ENCODE measurements at places on chromosomes 13 and 19.

DNA sequence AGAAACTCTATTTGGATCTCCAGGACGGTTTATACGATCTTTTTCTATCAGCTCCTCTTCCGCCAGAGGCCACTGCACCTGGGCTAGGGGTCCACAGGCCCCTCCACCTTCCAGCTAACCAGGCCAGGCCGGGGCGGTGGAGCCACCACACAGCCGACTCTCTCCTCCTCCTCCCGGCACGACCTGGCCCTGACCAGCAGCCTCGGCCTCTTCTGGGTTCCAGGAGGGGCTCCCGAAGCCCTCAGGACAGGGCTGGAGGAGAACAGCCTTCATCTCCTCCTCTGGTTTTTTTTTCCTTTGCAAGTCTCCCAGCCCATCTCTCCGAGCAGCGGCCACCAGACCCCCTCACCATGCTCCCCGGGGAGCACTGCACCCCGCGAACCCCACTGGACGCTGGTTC, 17.1 kb downstream of the DPF1 start:
- DNase-seq = no peak

- no peak for DNase-seq
Observed at GRCh38 chr19:3276341-3276799, 51.9 kb downstream of the CELF5 start.

- no peak for DNase-seq
Observed at GRCh38 chr19:41930322-41930722, 2.1 kb upstream of the ERFL start.

DNA sequence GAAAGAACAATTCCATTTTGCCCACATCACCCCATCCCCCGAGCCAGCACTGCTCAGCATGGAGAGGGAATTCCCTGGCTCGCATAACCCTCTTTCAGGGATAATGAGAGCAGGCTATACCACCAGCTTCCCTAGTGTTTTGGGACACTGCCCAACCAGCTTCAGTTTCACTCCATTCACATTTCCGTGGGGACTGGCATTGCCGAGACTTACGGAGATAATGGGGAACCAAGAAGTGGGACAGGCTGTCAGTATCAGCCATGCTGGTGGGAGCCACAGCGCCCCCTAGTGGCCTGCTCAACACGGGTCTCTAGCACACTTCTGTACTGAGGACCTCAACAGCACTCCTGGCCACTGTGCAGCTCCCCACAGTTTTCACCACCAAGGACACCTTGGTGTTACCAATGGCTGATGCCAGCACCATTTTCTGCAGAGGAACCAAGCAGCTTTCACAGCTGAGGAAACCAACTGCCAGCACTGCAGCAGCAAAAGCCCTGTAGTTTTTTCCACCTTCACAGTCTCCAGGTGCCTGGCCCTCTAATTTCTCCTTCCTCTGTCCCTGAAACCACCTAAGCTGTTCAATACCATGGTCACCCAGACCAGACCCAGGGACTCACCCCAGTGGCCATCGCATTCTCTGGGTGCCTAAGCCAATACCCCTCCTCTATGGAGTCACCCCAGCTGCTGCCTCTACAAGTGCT, 23.7 kb downstream of the SLC6A16 start:
- DNase-seq = peak; percentile 55

- no peak for DNase-seq
Observed at GRCh38 chr13:40992678-40993518, 26.2 kb downstream of the ELF1 start.

DNA sequence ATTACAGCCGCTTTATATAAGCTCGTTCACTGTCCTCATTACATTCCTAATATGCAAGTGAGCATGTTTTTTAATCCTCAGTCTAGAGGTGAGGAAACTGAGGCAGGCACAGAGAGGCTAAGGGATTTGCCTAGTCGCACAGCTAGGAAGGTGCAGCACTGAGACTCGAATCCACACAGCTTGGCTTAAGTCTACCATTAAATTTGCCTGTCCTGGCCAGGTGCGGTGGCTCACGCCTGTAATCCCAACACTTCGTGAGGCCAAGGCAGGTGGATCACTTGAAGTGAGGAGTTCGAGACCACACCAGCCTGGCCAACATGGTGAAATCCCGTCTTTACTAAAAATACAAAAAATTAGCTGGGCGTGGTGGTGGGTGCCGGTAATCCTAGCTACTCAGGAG, 8.0 kb downstream of the RPS16 start:
- DNase-seq = no peak

GRCh38 chr19:54790711-54791110, 12.7 kb upstream of the KIR2DL4 start:
- no peak for DNase-seq

DNA sequence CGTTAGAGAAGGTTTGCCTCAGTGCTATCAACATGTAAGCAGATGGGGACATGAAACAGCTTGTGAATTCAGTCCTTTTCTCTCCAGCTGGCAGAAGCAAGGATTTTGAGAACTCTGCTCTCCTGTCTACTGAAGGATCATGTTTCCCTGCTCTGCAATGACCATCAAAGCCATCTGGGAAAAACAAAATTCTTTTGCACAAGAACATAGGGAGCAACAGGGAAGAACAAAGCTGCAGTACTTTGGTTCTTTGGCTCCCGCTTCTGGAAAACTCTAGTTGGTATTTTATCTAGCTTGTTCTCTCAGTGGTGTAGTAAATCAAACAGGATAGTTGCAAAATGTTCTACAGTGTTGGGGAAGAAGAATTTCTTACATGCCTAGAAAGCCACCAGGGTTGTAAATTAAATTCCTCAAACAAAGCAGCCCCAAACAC, 270.4 kb downstream of the ENOX1 start:
- DNase-seq = no peak

DNA sequence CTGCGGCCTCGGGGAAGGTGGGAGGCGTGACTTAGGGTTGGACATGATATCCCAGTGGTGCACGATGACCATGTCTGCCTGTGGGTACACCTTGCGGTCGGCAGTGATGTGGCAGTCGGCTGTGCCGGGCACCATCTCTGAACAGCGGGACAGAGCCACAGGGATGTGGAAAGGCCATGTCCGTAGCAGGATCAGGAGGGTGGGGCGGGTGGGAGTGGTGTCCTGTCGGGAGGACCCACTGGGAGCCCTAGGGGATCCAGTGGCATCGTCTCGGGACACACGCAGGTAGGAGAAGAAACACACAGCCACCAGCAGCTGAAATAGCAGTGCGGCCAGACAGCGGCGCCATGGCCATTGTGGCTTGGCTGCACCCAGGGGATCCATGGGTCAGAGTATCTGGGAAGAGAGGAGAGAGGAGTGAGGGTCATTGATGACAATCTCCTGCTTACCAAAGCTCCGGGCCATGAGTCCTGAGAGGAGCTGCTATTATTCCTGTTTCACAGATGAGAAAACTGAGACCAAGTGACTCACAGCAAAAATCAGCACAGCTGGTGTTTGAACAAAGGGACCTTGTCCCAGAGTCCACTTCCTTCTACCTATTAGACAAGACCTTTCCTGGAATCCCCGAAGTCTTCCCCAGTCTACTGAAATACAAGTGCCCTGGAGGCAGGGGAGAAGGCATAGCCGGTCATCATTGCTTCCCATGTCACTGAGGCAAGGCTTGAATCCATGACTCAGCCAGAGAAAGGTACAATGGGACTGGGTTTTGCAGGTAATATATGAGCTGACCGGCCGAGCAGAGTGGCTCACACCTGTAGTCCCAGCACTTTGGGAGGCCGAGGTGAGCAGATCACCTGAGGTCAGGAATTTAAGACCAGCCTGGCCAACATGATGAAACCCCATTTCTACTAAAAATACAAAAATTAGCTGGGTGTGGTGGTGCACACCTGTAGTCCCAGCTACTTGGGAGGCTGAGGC, 5.2 kb upstream of the FUT6 start:
- DNase-seq = no peak

DNA sequence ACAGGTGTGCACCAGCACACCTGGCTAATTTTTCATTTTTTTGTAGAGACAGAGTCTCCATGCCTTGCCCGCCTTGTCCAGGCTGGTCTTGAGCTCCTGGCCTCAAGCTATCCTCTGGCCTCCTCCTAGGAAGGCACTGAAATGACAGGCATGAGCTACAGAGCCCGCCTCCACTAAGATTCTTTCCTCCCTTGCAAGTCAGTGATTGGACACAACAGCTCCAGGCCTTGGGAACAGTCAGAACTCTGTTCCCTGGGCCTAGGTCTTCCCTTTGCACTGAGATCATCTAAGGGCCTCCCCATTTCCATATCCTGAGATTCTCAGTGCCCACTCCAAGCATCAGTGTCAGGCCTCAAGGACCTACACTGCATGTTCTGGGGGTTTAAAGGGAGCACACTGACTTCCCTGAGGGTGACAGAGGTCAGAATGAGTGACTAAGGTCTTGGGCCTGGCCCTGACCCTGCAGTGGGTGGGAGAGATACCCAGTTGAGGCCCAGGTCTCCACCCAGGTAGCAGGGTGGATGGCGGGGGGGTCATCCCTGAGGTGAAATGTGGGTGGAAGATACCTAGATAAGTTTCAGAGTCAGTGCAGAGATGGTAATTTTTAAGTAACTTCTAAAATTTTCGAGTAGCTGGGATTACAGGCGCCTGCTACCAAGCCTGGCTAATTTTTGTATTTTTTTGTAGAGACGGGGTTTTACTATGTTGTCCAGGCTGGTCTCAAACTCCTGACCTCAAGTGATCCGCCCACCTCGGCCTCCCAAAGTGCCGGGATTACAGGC, 17.3 kb upstream of the ERCC1 start:
- DNase-seq = no peak

DNA sequence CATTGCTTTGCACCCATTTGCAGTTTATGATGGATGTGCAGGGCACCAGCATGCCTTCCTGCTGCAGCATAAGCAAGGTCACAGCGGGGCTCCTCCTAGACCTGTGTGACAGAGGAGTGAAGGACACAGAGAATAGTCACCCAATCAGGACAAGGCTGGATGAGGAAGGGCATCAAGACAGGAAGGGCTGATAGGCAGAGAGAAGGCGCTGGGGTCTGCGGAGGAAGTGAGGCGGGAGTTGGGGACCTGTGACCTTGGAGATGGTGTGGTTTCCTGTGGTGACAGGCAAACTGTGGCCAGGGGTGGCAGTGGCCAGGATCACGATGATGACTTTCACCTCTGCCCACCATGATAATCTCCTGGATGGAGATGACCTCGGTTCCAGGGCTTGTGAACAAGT, 16.4 kb upstream of the KCTD15 start:
- DNase-seq = no peak

GRCh38 chr13:42277618-42278276, 5.8 kb downstream of the AKAP11 start:
- DNase-seq = no peak

GRCh38 chr19:3398114-3398899, 31.9 kb downstream of the NFIC start:
- no peak for DNase-seq

DNA sequence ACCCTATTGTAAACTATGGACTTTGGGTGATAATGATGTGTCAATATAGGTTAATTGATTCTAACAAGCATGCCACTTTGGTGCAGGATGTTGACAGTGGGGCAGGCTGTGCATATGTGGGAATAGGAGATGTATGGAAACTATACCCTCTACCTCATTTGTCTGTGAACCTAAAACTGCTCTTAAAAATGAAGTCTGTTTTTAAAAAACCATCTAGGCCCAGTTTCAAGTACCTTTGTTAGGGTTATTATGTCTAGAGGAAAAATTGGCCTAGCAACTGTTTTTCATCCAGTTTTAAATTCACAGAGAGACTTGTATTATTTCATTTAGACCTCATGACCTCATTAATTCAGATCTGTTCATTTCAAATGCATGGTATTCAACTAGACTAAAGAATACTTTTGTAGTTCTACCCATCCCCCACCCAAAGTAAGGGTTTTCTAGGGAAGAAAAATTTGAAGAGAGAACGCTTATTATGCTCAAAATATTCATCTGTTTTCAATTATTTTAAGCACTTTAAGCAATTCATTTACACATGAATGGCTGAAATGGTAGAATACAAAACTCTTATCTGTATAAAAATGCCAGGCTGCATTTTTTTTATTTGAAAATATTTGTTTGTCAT, 1781.9 kb upstream of the MIR17HG start:
- no peak for DNase-seq

- no peak for DNase-seq
Observed at GRCh38 chr19:1063909-1064660, 2.9 kb upstream of the ARHGAP45 start.

- no peak for DNase-seq
Observed at GRCh38 chr19:10260141-10260584, 8.1 kb downstream of the MRPL4 start.

- DNase-seq = no peak
Observed at GRCh38 chr19:35882114-35882832, 13.9 kb downstream of the APLP1 start.

DNA sequence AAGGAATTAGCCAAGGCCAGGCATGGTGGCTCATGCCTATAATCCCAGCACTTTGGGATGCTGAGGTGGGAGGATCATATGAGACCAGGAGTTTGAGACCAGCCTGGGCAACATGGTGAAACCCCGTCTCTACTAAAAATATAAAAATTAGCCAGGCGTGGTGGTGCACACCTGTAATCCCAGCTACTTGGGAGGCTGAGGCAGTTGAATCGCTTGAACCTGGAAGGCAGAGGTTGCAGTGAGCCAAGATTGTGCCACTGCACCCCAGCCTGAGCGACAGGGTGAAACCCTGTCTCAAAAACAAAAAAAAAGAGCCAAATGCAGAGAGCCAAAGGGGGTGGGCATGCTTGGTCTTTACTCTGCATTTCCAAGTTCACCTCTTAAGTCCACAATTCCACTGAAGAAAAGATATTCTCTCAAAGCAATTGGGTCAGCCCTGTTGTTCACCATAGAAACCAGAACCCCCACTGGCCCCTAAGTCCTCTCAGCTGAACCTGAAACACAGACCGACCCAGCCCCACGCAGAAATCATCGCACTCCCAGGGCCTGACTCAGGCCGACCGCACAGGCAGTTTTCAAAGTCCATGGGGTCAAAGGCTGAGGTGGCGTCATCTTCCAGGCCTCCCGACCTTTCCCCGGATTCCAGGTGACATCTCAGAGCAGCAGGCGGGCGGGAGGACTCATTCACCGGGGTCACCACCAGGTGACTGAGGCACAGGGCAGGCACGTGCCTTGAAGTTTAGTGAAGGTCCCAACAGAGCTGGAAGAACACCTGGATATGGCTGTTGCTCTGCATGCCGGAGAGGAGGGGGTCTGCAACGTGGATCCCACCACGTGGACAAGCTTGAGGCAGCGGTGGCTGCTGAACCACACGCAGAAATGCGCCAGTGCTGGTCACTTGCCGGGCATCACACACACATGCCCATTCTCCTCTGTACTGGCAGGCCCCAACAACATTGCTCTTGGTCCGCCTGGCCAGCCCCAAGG, 33.1 kb downstream of the SLC25A42 start:
- no peak for DNase-seq

- DNase-seq = no peak
Observed at GRCh38 chr19:46731584-46731983, 14.3 kb upstream of the FKRP start.

DNA sequence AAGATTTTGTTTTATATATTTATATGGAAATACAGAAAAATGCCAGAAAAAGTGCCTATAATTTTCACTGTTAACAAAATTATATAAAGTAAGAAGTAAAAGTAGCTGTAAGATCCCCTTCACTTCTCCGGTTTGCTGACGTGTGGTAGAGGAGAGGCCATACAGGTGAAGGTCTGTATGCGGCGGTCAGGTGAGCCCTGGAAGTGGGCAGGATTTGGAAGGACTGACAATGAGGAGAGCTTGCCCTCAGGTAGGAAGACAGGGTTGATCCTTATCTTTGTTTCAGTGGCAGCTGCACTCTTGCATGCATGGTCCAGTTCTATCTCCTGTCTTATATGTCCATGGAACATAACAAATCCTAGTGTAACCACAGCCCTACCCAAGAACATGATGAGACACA, 16.9 kb upstream of the TFDP1 start:
- DNase-seq = no peak

GRCh38 chr13:105135852-105136615, 1399.4 kb downstream of the EFNB2 start:
- no peak for DNase-seq

Measured in NT2/D1 (cell line).